ENCODE measurements at places on chromosomes 12 and 14.

DNA sequence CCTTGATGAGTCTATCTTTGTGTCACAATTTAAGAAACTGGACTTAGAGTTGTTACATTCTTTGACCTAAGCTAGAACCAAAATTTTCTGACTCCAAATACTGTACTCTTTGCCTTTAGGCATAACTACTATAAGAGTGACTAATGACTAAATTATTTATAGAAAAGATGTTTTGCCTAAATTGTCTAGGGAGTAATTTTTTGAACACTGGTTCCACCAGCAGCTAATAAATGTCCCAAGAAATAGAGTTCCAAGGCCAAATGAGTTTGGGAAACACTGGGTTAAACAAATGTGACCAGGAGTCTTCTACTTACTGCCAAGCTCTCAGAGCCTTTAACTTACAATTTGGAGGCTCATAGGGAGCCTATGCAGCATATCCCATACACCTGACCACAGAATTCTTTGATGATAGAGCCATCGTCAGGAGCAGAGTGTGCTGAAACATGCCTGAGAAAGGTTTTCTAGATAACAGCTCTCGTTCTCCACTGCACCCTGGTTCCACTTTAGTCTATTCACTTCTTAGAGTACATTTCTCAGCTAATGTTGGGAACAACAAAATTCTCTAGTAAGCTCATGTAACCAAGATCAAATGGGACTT is 215.9 kb upstream of the HMGA2 start:
- DNase-seq, result peak; percentile 43

- no peak for DNase-seq
Measured at GRCh38 chr14:63027719-63028118, 17.5 kb downstream of the KCNH5 start.

DNA sequence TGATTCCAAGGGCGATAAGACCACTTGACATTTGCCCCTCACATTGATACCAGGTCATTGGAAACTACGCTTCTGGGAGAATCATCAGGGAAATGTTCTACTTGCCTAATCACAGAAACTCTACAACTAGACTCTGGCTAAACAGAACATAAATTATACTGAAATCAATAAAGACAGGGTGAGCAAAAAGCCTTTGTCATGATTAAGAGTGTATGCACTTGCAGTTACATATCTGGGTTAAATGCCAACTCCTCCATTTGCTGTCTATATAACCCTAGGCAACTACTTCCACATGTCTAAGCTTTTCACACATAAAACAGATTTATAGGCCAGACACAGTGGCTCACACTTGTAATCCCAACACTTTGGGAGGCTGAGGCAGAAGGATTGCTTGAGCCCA is 125.7 kb downstream of the PHLDA1 start:
- DNase-seq, result no peak

GRCh38 chr12:10293570-10294227 is 14.0 kb upstream of the KLRD1 start:
- no peak for DNase-seq

- no peak for DNase-seq
Measured at GRCh38 chr14:69581316-69581935, 6.8 kb upstream of the CCDC177 start.

DNA sequence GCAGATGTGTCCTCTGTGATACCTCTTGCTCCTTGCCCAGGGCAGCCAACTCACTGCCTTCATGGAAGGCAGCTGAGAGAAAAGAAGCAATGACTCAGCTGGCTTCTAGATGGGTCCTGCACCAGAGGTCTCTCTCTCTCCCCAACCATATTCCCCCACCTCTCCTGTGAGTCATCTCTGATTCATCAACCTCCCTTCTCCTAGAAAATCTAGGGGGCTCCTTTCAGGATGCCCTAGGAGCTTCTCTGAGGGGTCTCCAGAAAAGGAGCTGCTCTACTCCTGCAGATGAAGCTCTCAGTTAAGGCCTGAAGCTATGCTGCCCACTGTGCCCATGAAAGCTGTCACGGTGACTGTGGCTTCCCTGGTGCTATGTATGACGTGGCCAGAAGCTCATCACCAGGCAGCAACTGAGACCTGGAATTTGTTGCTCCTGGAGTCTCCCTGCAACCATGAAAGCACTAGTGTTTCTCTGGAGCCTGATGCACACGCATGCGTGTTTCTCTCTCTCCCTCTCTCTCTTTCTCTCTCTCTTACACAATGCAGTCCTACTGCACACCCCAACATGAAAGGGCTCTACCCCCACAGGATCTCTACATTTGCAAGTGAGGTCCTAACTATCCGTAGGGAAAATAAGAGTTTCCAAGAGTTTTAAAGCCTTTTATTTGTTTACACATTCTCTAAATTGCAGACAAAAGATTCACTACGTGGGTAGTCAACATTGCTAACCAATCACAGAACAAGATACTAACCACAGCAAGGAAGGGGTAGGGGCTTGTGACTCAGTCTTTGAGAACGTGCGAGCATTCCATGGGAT is 285.3 kb downstream of the DPF3 start:
- DNase-seq, result peak; percentile 93

GRCh38 chr12:104155711-104156555 is 17.9 kb upstream of the NFYB start:
- no peak for DNase-seq

DNA sequence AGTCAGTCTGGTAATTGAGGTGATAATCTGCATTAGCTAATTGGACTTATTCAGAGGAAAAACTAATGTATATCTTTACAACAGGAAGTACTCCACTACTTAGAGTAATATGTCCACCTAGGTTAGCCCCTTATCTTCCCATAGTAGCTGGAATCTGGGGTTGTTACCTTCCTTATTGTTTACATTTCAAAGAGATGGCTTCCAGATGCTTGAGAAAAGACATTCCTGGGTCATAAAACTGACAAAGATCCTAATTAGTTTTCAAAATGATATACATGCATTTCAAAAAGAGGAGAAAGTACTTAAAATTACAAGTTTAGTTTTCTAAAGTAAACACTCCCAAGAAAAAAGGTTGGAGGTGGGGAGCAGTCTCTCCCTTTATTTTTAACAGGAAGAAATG is 78.1 kb downstream of the RPL10L start:
- DNase-seq, result no peak

DNA sequence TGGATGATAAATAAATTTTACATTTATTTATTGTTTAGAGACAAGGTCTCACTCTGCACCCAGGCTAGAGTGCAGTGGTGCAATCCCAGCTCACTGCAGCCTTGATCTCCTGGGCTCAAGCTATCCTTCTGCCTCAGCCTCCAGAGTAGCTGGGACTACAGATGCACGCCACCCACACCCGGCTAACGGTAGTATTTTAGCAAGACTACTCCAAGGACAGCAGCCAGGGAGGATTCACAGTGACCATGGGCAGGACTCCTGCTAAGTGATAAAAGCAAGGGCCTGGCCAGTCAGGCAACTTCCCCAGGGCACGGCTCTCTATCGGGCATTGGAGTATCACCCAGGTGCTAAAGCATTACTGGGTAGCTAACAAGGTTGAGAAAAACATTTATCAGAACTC is 55.4 kb downstream of the ARL6IP4 start:
- no peak for DNase-seq

DNA sequence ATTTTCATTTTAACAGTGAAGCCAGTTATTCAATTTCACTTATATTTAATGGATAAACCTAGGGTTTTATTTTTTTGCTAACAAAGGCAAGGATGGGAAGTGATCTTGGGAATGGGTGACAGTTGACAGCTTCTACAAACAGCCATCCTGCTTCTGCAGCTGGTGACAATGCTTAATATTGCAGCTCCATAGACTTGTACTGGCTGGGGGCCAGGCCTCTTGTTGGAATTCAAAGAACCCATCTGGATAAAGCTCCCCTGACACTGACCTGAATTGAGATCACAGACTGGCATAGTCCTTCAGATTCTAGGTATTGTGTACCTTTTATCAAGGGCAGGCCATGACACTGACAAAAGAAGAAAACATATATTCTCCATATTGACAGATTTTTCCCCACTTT is 664.6 kb upstream of the FOXG1 start:
- DNase-seq, result no peak

DNA sequence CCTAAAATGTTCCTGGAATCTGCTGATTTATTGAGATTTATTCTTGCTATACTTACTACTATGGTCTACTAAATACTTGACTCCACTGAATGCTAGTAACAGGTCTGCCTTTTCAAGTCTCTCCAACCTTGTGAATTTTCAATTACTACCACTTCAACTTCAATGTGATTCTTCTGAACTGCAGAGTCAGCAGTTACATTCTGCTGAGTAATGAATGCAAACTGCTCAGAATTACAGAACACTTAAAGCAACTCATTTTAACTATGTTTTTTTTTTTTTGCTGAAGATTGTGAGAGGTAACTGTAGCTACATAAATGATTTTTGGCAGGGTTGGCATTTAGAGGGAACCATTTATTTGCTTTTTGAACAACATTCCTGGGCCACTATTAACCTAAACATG is 41.8 kb downstream of the ARF6 start:
- peak; percentile 12 for DNase-seq

GRCh38 chr12:12616512-12617310 is 5.0 kb downstream of the CREBL2 start:
- DNase-seq, result no peak

GRCh38 chr12:128829861-128830504 is 6.2 kb upstream of the SLC15A4 start:
- DNase-seq, result no peak

GRCh38 chr12:104567832-104568486 is 111.2 kb downstream of the CHST11 start:
- no peak for DNase-seq

DNA sequence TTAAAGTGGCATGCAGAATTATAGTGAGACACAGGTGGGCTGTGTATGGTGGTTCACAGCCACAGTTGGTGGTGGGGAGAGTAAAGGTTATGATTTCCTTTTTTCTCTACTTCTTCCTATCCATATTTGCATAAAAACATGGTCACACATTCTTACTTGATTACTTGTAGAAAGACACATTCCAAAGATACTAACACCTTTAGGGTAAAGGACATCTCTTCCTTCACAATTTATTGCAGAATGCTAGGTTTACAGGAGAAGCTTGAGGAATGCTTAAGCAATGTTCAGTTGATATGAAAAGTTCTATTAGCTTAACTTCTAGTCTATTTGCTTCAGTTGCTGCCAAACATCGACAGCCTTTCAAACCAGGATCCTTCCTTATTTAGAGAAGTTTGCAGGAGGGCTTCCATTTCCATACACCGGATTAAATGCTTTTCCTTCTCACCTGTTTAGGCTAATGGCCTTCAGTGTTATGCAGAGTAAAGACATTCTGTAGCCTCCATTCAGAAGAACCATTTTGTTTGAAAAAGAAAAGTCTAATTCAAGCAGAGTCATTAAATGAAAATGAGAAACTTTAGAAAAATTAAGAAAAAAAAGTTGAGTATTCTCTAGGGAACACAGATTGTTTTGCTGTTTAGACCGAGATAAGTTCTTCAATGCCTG is 2.6 kb upstream of the PHC1 start:
- no peak for DNase-seq

DNA sequence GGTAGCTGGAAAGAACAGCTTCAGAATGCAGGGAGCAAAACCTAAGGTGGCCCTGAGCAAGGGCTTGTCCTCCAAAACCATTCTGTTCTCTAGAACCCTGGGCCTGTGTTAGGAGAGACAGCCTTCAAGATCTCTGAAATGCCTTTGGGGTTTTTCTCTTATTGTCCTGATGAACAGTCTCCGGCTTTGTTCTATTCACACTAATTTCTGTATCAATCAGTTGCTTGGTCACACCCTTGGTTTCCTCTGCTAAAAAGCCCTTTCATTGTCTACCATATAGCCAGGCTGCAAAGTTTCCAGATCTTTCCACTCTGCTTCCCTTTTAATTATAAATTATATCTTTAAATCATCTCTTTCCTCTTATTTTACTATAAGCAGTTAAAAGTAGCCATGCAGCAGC is 219.9 kb upstream of the ARID2 start:
- no peak for DNase-seq

DNA sequence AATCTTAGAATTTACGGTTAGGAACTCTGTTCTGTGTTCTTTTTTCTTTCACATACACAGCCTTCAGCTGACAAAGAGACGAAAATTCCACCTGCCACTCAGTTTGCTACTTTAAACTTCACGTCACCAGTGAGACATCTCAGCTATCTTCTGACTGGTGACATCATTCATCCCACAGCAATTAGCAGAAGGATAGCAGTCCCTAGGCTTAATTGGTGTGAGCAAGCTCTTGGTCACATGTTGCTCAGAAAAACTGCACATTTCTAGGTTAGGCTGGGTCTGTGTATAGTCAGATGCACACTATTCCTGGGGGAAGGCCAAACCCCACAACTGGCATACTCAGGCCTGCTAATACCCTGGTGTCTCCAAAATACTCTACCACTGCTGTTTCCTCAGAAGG is 23.9 kb downstream of the SLC7A7 start:
- peak; percentile 65 for DNase-seq

DNA sequence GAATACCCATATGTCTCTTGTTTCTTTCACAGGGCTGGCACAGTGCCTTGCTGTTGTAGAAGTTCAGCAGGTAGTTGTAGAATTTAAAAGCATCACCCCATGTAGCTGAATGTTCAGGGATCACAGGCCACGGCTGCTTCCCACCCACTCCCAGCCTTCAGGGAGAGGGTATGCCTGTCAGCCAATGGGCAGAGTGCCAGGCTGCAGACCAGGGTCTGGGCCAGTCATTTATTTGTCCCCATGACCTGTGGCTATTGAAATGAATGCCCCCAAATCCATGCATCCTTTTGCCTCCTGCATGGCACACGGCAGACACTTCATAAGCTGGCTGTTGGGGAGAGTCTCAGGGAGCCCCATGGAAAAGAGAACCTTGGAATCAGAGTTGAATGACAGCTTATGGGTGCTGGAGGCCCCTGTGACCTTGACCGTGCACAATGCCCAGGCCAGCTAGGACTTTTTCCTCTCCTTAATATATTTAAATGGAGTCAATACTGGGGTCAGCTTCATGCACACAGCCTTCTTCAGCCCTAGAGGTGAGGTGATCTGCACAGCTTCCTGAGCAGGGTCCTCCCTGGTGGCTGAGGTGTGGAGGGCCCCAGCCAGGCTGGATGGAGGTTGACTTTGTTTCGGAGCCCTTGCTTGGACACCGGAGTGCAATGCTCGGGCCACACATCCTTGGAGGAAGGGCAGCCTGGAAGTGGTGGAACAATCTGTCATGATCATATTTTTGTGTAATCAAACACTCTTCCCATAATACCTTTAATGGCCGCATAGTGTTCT is 45.3 kb downstream of the PRMT8 start:
- no peak for DNase-seq

DNA sequence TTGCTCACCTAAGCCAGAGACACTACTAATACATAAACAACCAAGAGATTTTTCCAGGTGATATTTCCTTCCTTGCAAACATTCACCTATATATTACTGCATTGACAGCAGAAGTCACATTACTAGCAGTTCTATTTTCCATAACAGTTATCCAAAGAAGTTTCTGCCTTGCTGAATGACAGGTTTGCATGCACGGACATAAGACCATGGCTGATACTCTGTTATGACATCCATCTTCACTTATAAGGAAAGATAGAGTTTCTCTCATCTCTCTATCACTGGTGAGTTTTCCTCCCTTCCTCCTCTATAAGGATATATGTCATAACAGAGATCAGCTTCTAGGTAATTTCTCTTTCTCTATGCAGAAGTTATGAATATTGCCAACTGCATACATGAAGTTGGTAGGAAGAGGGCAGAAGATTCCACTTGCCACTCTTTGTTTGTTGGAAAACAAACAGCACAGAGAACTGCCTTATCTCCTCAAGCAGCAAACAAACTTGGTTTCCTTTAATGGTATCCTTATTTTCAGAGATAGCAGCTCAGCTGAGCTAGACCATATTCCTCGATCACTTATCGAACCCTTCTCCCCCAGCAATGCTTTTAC is 557.0 kb downstream of the VRK1 start:
- no peak for DNase-seq

GRCh38 chr12:2118481-2119255 is 65.9 kb downstream of the CACNA1C start:
- DNase-seq, result no peak

- DNase-seq, result no peak
Measured at GRCh38 chr12:4153343-4153892, 120.1 kb upstream of the CCND2 start.
